ENCODE measurements at places on chromosomes 6 and 20.
A peak's percentile ranks its signal among the peaks of the same experiment; 100 is the strongest.

DNA sequence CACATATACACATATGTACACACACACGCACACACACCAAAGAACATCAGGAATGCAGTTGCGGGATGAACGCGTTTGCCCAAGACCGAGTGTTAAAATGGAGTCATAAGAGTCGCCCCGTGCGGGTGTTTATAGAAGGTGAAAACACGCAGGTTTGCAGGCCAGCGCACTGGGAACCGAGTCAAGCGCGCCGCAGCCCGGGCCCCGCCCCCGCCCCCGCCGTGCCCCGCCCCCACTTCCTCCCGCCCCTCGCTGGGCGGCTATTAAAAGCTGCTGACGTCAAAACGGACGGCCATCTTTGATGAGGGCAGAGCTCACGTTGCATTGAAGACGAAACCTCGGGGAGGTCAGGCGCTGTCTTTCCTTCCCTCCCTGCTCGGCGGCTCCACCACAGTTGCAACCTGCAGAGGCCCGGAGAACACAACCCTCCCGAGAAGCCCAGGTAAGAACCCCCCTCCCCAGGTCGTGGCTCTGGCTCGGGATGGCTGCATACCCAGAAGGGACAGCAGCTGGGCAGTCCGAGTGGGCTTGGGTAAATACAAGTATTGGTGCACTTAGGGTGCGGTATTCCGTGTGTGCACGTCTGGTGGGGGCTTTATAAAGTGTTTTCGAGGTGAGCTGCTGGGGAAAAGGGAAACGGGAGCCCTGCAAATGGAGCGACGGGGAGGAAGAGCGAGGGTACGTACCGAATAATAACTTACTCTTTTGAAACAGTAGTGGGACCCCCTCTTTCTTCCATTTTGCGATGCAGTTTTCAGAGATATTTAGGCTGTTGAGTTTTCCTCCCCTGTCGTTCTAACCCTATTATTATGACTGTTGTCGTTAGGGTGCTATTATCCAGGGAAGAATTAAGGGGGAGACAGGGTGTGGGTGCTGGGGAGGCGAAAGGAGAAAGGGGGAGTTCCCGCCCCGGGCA is at the start of gene SNAP25:
SNAP25 (plus strand) TSS at position 295 of the 916 bp plus-strand sequence. CDS start 56,662 bp downstream, outside the sequence.
- peak; percentile 94 for DNase-seq

DNA sequence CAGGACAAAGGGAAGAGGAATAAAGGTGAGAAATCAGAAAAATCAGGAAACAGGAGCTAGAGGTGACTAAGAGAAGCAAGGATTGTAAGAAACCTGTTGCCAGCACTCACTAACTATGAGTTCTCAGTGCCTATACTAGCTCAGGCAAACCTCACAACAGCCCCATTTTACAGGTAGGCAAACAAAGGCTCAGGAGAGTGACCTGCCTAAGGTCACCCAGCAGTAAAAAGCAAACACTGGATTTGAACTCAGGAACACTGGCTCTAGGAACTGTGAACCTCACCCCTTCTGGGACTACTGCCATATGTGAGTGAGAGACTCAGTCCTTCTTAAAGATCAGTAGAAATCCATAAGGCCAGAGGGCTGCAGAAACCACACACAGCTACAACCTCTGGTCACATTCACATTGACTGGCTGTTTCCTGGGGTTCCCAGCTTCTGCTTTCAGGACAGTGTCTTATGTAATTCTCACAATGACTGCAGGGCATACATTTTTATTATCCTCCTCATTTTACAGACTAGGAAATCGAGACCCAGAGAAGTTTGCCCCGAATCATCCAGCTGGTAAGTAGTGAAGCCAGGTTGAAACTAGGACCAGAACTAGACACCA is 80.7 kb upstream of the MAFB start:
- no peak for DNase-seq

DNA sequence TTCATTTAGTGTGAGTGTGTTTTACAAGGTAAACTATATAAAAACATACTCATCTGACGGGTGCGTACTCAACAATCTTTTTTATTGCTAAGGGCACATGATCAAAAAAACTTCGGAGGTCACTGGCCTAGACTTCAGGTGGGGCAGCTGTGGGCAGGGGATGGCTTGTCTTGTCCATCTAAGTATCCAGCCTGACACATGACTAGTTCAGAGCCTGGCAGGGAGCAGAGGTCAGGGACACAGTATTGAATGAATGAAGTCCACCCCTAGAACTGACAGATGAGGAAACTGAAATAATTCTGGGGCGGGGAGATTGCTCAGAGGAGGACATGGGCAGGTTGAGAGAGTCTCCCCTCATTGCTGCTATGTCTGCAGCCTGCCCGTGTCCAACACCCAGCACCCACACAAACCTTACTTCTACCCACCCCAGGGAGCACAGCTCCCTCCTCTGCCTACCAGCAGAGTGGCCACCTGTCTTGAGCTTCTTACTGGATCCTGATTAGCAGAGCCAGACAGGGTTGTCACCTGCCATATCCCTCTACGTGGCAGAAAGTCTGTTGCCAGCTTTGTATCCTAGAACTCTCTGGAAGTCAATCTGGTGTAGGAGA is 48.9 kb downstream of the MRPL14 start:
- no peak for DNase-seq

DNA sequence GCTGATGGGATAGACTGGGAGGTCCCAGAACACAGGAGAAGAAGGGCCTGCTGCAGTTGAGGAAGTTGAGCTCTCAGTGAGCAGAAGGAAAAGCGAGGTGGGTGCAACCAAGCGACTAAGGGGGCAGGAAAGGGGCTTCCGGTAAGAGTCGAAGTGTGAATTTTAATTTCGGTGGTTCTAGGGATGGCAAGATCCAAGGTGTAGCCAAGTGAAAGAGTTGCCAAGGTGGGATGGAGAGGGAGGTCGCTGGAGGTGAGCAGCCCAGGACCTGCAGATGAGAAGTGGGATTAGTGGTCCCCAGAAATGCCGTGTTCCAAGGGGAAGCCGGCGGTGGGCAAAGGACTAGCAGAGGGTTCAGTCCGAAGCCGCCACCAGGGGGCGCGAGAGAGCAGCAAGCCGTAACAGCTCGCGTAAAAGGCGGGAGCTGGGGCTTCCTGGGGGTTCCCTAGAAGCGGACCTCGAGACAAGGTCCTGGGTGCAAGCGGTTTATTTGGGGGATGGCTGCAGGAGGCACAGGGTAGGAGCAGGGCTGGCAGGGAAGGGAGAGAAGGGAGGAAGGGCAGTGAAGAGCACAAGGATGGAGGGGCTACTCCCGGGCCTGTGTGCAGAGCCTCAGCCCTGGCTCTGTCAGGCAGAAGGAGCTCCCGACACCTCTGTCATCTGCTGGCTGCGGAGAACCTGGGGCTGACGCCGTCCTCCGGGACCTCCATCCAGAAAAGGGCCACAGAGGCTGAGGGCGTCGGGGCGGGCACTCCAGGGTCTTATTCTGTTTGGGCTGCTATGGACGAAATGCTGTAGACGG is 103.6 kb downstream of the PAX1 start:
- peak; percentile 57 for DNase-seq

DNA sequence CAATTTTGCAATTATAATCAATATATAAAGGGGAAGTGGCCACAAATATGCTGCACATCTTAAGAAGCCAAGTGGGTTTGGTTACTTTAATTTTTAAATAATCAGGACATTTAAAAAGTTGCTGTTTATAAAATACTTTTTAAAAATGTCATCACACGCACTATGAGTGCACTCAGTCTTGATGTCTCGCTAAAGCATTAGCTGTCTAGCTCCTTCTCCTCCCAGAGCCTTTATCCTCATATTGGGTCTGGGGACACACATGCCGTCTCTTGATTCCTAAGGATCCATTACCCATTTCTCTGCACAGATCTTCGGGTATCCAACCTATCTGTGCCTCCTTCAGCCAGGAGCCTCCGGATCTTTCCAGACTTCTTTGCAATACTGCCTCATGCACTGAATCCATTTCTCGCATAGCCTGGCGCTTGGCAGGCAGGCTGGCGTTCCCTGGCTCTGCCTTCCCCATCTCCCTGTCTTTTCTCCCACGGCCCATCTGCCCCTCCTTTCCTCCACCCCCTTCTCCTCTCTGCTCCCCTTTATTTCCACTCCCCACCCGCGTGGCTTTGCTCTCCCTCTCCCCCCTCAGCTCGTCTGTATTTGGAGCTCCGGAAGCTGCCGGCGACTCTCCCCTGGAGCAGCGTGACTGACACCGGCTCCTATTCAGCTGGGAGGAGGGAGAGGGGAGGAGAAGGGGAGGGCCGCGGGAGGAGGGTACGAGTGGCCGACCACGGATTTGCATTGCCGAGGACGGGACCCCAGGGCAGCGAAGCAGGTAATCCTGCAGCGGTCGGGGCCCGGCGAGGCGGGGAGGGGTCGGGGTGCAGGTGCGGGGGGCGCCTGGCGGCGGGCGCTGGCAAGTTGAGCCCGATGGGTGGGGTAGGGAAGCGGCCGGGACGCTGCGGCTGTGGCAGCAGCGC is at the start of gene CAP2:
CAP2 (plus strand) TSS at position 618 of the 914 bp plus-strand sequence. CDS start 27,961 bp downstream, outside the sequence.
- DNase-seq, result peak; percentile 71
